ENCODE measurements at places on chromosomes 4 and X.

DNA sequence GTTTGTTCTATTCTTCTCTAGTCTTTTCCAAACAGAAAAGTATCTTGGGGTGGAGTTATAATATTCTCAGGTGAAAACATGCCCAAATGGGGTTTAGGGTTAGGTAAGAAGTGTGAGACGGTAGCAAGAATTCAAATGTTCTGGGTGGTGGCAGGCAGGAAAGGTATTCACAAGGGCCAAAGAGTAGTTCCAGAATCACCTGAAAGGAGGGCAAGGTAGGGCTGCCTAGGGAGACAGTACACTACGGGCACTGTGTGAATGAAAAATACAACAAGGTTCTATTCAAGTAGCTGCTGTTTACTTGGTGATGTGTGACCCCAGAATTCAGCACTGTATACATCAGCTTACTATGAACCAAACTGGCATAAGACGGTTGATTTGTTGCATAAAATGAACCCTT is 51.9 kb downstream of the NR3C2 start:
- DNase-seq, result no peak

DNA sequence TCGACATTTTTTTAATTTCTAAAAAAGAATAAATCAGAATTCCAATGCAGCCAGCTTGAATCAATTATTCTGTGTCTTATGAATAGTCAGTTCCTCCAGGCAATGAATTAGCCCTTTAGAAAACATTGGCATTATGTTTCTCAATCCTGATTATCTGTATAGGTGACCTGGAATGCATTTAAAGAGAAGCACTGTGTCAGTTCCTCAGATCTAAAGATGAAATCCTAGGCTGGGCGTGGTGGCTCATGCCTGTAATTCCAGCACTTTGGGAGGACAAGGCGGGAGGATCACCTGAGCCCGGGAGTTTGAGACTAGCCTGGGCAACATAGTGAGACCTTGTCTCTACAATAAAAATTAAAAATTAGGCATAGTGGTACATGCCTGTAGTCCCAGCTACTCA is 43.5 kb downstream of the MND1 start:
- no peak for DNase-seq

DNA sequence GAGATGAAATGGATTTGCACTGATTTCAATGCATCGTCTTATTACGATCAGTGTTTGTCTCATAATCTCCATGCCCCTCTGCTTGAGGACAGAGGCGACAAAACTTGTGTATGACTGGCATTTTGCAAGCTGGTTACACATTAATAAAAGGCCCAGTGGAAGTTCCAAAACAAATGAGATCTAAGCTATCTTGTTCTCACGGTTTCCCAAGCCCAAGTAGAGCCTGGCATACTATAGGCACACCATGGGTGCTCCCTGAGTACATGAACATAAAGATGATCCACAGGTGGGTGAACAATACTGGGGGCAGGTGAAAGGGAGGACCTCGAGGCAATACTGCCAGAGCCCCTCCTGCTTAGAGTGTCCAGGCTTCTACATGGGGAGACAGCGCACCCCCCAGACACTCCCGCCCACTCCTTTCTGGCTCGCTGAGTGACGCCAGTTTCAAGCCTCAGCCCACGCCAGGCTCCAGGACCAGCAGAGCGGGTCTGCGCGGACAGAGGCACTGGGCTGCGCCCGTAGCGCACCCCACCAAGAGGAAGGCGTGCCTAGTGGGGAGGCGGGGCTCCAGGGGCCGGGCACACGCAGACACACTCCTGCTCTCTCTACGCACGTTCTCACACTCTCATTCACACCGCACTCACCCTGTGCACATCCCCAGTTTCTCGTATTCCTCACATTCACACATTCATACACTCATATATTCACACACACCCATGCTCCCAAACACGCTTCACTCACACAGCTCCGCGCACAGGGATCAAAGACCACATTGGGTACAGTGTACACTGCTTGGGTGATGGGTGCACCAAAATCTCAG is 8.9 kb upstream of the GSX2 start:
- no peak for DNase-seq

DNA sequence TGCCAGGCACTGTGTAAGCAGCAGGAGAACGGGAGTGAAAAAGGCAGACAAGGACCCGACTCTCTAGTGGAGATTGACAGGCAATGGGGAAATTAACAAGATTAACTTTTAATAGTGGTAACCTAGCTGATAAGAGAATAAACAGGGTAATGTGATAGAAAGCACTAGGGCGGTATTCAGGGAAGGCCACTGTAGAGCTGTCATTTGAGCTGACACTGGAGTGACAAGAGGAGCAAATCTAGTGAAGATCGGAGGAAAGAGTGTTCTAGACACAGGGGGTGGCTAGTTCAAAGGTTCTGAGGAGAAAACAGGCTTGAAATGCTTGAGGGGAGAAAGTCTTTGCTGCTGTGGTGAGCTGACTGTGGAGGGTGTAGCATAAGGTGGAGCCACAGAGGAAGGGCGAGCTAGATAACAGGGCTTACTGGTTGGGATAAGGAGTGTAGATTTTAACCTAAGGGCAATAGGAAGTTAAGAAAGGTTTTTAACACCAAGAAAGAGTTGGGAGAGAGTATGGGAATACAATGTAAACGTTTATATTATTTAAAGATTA is 122.8 kb downstream of the SLC10A7 start:
- no peak for DNase-seq

- DNase-seq, result no peak
These were observed 5.4 kb downstream of the PNMA6E start for GRCh38 chrX:153395613-153396319.

DNA sequence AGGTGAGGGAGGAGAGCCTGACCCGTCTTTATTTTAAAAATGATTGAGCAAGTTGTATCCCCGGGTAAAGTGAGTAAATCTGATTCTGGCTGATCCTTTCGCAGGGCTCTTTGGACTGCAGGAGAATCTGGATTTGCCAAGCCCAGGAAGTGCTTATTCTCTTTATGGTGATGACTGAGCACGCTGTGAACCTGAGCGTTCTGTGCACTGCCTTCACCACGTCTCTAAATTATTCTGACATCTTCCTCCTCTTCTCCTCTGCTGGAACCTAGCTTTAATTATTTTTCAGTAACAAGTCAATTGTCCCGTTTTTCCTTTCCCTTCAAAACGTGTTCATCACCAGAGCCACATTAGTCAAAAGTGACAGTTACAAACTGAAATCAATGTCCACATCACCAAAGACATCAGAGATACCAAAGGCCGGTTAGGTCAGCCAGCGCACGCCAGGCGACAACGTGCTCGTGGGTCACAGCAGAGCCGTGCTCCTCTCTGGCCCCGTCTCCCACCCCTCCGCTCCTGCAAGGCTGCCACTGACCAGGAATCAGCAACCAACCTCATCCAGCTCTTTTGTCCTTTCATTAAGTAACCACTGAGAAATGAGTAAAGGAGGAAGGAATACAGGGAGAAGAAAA is 74.3 kb downstream of the DCTD start:
- no peak for DNase-seq

- no peak for DNase-seq
These were observed at the start of gene HOPX for GRCh38 chr4:56681158-56681852. Gene HOPX, minus strand, starts transcription at chr4:56681296. Its CDS starts 23,480 bp downstream, at chr4:56657816.

DNA sequence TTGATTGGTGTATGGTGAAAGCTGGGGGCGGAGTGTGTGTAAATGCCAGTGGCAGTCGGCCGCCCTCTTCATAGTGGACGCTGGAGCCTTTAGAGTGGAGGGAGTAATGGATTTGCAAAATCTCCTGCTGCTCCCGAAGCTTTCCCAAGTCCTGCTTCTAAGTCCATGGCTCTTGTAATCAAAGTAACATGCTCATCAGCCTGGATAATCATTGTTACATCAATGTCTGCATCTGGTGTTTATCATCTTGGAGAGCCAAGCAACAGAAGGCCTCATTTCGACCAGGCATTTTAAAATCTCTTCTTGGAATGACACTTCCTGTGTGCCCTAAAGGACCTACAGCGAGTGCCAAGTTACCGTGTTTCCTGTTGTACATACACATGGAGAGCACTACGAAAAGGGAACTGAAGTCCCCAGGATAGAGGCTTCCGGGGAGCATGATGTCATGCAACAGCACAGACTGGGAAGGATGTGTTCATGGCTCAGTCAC is 32.2 kb downstream of the UNC5C start:
- DNase-seq, result no peak

DNA sequence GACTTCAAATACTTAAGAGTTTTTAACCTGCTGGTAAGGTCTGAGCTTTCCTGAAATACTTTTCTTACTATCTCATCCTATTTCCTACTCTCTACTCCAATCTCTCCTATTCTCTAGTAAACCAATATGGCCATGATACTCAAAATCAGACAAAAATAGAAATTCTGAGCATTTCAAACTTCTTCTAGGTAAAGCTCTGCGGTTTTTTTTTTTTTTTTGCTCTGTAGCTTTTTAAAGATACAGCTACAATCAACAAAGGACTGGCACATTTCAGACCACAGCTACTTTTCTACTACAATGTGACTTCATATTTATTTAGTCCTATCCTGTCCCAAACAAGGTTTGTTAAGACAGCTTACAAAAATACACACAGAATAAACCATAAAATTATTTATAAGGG is 31.1 kb downstream of the MAML3 start:
- DNase-seq, result no peak

- DNase-seq, result no peak
These were observed 445.2 kb upstream of the ZFP42 start for GRCh38 chr4:187550256-187550950.

GRCh38 chr4:125507141-125507540 is 192.4 kb downstream of the FAT4 start:
- DNase-seq, result no peak

DNA sequence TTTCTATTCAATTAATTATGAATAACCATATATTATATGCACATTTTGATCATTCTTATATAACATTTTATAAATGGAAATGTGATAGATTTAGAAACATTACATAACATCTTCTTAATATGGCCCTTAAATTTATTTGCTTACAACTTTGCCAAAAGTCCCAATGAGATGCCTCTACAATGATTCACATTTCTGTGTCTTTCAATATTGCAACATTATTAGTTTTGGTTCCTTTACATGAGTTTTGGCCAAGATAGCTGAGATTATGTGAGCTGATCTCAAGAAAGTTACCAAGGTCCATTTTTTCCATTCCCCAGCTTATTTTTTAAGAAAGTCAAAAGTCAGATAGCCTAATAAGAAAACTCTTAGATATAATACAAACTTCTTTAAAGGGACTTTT is 361.2 kb downstream of the PCDH7 start:
- DNase-seq, result no peak

- DNase-seq, result no peak
These were observed 51.3 kb downstream of the DTHD1 start for GRCh38 chr4:36332782-36333131.

DNA sequence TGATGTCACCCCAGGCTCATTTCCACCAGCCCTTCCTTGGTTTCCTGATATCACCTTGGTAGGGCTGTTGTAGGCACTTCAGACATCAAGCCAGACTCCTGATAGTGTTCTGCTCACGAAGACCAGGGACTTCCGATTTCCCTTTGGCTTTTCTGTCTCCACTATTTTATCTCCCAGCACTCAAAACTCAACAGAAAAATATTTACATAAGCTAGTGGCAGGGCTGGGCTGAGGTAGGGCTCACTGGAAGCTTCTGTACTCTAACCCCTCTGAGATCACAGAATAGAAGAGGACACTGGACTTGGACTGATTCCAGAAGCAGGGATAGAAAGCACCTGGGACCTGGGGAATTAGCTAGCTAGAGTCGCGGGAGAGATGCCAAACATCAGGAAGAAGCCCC is 34.4 kb upstream of the EFNB1 start:
- no peak for DNase-seq

DNA sequence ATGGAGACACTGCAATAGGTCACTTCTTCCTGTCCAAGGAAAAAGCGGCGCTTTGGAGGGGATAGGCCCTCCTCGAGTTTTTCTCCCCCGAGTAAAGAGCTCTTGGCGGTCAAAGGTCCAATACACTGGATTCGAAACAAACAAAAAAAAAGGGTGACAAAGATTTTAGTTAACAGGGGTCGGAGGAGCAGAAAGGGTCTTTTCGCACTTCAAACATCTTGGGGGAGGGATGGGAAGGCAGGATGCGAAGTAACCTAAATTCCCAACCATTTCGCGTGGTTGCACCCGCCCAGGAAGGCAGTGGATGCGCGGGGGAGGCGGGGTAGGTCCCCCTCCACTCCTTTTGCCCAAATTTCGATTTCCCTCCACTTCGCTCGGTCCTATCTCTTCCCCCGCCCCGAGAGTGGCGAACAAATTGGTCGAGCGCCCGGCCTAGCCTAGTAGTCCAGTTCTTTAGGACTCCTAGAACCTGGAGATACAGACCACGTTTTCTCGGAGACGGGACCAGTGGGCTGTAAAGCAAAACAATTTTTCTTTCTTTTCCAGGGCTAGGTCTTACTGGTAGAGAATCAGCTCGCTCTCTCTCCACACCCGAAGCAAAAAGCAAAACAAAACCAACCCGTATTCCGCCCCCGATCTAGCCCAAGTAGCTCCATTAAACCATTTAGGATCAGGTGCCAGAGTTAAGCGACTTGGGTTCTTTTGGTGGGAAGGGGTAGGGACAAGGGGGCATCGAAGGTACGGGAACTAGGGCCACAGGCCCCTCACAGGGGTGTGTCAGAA is 2.0 kb upstream of the STAG2 start:
- no peak for DNase-seq

DNA sequence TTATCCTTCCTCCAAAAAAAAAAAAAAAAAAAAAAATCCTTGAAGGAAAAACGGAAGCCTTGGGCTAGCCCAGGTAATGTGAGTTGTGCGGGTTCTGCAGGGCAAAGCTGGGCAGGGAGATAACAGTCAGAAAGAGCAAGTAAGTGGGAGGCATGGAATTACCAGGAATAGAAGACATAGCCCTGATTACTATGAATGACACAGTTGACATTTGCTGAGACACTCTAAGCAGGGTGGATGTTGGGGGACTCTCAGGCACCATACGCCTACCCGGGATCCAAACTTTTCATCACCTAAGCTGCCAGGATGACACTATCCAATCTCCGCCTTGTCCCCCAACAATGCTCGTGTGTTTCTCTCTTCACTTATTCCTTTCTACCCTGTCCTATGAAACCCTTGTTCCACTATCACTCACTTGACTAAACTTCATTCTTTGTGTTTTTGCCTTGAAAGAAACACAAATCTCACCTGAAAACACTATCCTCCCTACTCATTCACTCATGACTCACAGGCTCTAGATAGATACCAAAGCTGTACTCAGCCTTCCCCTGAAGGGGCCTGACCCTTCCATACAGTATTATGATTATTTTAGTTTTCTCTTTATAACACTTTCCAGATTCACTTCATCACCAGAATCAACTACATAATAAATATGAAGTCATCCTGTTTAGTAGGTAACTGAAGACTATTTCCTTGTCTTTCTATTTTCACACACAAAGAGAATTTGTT is 158.4 kb downstream of the INPP4B start:
- DNase-seq, result no peak

Data from stimulated activated CD8-positive, alpha-beta memory T cell treated with anti-CD3 and anti-CD28 coated beads, Interleukin-4, amount 100 ng/mL, for 4 hours (primary cell).